ENCODE measurements at places on chromosomes 3 and 15.

GRCh38 chr15:56832125-56832524, 86.3 kb upstream of the TCF12 start:
- DNase-seq = no peak

GRCh38 chr15:22988811-22989210, 8.6 kb upstream of the CYFIP1 start:
- no peak for DNase-seq

DNA sequence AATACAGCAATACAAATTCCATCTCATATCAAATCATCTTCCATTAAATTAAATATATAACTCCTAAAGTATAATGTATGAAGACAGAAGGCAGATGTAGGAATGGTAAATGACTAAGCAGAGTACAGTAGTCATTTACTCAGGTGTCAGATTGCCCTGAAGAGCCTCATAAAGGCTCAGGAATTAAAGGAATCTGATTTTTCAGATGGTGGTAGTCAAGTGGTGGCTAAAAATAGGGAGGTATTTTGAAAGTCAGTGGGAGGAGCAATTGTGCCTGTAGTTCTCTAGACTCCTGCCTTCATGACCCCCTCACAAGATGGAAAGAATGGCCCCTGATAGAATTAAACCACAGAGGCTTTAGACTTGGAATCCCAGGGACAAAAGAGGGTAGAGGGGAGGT, 142.7 kb upstream of the SYNPR start:
- no peak for DNase-seq

GRCh38 chr3:127908951-127909350, 6.1 kb upstream of the KBTBD12 start:
- DNase-seq = no peak

DNA sequence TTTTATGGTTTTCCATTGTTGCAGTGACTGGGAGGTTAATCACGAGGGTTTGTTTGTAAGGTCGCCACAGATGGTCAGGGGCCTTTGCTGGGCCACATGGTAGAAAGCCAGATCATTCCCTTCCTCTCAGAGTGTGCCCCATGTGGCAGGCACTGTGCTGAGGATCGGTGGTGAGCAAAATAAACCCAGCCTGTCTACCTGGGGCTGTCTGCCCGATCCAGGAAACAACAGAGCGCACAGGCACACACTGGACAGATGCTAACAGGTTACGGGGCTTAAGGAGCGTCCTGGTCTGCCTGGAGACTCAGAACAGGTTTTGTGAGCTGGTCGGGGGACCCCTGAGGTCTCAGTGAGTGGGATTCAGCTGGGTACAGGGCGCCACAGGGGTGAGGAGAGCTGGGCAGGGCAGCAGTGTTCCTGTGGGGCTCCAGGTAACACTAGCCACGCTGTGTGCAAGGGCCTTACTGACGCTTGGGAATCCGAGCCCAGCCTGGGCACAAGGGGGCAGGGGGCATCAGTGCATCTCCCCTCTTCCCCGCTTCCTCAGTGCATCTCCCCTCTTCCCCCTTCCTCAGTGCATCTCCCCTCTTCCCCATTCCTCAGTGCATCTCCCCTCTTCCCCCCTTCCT, 136.4 kb downstream of the DNAJB8 start:
- DNase-seq = no peak

GRCh38 chr3:57142411-57142723, 22.8 kb downstream of the IL17RD start:
- DNase-seq = no peak
